ENCODE measurements at places on chromosomes 5 and 9.

GRCh38 chr5:95799191-95799835 is 23.2 kb downstream of the GLRX start:
- DNase-seq = no peak

- DNase-seq = no peak
Measured at GRCh38 chr5:80125962-80126480, 90.9 kb downstream of the THBS4 start.

DNA sequence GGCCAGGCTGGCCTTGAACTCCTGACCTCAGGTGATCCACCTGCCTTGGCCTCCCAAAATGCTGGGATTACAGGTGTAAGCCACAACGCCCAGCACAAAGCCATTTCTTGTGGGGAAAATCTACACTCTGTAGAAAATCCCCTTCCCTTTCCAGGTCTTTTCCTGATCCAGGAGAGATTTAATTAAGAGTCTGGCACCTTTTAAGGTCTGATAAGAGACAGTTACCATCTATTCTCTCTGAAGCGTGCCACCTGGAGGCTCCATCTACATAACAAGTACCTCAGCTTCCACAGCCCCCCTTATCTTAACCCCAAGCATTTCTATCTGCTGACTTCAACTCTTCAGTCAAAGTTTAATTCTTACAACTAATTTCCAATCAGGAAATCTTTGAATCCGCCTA is 71.4 kb upstream of the CDK20 start:
- DNase-seq = no peak

GRCh38 chr5:97745817-97746216 is 562.8 kb upstream of the RIOK2 start:
- no peak for DNase-seq

GRCh38 chr5:170423692-170424091 is 34.5 kb upstream of the KCNMB1 start:
- DNase-seq = no peak

- DNase-seq = no peak
Measured at GRCh38 chr5:124713595-124713994, 32.8 kb downstream of the ZNF608 start.

DNA sequence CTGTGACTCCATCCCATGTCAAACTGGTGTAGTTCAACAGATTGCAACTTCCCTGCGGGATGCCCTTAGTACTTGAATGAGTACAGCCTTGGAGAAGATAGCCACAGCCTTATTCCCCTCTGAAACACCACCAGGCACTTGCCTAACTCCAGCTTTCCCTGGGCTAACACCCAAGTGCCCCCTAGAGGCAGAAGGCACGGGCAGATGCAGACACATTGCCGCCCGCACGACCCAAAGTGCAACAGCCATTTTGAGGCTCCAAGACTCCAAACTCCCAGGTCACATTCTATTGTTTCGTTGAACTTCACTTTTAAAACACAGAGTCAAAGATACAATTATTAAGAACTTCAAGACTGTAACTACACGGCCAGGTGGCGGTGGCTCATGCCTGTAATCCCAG is 163.6 kb upstream of the CDH6 start:
- DNase-seq = no peak

- DNase-seq = no peak
Measured at GRCh38 chr5:164002214-164002613, 496.8 kb downstream of the MAT2B start.

DNA sequence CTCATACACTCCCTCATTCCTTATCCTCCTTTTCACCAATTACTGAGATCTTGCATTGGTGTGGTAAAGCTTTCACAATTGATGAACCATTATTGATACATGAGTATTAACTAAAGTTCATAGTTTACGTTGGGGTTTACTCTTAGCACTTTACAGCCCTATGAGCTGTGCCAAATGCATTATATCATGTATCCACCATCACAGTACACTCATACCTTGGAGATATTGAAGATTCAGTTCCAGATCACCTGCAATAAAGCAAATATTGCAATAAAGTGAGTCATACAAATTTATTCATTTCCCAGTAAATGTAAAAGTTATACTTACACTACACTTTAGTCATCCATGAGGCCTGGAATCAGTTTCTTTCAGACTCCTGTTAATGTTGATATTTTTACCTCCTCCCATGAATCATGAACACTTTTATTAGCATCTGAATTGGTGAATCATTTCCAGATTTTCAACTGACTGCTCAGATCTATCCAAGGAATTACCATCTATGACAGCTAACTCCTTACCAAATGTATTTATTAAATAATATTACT is 546.6 kb upstream of the PTPRD start:
- no peak for DNase-seq

DNA sequence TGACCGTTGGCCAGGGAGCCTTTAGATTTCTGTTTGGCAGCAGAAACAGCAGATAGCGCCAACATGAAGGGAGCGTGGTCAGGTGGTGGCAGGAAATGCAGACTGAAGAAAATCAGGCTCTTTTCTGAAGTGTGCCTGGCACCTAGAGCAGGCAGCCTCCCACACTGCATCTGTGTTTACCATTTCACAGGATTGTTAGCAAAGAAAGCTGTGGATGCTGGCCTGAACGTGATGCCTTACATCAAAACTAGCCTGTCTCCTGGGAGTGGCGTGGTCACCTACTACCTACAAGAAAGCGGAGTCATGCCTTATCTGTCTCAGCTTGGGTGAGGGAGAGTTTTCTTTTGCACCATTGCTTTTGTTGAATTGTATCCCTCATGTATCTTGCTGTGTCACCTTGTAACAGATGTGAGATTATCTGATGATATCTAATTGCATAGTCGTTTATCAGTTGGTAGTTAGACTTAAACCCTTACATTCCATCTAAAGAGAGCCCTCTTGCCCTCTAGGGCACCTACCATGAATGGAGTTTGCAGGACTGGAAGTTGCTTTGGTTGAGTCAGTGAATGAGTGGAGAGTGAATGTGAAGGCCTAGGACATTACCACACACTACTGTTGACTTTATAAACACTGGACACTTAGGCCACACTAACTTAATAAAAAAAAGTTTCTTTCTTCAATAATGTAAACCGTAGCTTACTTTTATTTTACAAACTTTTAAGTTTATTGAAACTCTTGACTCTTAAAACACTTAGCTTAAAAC is 42.8 kb downstream of the ACO1 start:
- no peak for DNase-seq

GRCh38 chr5:72955768-72956323 is at the start of gene FCHO2:
FCHO2 (plus strand) TSS chr5:72956041; CDS start chr5:72956097, 56 bp downstream.
- DNase-seq = peak; percentile 87

- DNase-seq = no peak
Measured at GRCh38 chr5:60293518-60293917, 400.0 kb upstream of the PDE4D start.

DNA sequence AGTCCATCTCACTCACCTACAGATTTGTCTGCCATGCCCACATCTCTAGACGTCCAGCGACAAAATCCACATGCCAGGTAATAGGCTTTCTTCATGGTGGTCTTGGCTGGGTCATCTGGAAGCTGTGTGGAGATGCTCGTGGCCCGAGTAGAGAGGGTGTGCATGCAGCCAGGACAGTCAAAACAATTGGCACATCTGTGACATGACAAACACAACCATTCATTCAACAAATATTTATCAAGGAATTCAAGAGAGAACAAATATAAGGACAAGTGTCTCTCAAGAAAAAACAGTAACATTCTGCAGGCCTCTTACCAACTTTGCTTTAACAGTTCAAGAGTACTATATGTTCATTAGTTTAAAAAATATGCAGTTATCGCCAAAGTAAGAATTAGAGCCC is 5.4 kb downstream of the DCTN4 start:
- no peak for DNase-seq

GRCh38 chr9:95509851-95510708 is 6.7 kb downstream of the PTCH1 start:
- DNase-seq = no peak

GRCh38 chr5:76556511-76557221 is 66.5 kb downstream of the F2RL2 start:
- no peak for DNase-seq

DNA sequence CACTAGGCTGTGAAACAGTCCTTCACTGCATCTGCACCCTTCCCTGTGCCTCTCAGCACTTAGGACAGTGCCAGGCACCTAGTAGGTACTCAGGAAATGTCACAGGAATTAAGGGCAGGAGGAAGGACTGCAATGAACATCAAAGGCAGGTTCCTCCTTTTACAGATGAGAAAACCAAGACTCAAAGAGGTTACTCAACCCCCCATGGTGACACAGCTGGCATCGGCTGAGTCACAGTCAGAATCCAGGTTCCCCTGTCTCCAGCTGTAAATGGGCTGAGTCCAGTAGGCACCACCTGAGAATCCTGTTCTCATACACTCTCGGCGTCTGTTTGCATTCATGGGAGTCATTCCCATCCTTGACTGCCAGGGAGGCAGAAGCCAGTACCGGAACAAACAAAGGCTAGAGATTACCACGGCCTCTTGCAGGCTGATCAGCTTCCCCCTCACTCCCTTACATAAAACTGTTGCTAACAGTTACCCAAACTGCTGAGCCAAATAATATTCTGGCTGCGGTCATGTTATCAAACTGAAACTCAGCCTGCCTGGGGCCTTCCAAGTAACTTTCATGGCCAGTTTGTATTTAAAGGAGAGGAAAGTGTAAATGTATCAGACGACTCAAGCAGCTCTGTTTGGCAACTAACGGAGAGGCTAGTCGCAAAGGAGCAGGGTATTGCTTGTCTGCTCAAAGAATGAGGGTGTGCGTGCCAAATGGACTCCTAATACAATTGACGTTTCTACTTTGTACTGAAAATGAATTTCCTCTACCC is 201.7 kb downstream of the PAPPA start:
- DNase-seq = no peak

DNA sequence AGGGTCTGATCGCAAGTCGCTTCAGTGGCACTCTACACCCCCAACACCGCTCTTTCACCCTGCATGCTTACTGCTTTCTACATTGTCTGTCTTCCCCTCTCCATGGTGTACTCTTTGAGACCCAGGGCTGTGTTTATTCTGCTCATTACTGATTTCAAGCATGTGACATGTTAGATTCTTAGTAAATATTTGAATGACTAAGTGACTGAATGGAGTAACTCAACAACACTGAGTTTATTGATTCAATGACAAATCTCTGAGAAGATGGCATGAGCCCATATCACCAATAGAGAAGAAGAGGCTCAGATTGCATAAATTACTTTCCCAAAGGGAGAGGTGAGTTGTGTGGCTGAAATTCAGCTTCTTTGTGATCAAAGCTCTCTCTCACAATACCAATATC is 89.7 kb upstream of the OSMR start:
- no peak for DNase-seq

DNA sequence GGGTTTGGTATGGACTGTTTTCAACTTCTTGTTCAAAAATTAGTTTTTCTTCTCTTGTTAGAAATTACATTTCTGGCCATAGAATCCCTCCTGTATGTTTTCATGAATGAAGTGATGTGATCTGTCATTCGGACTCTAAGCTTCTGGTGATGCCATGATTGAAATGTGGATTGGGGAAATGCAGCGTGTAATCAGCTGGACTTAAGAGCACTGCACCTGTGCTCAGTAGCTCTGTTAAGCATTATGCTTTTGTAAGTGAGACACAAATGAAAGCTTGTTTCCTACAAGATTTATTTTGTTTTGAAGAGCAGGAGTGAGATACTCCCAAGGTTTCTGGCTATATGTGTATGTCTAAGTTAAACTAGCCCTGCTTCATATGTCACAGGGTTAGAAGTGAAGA is 24.0 kb upstream of the FAM120AOS start:
- DNase-seq = no peak

- DNase-seq = no peak
Measured at GRCh38 chr5:30747412-30747811, 446.1 kb upstream of the CDH6 start.

DNA sequence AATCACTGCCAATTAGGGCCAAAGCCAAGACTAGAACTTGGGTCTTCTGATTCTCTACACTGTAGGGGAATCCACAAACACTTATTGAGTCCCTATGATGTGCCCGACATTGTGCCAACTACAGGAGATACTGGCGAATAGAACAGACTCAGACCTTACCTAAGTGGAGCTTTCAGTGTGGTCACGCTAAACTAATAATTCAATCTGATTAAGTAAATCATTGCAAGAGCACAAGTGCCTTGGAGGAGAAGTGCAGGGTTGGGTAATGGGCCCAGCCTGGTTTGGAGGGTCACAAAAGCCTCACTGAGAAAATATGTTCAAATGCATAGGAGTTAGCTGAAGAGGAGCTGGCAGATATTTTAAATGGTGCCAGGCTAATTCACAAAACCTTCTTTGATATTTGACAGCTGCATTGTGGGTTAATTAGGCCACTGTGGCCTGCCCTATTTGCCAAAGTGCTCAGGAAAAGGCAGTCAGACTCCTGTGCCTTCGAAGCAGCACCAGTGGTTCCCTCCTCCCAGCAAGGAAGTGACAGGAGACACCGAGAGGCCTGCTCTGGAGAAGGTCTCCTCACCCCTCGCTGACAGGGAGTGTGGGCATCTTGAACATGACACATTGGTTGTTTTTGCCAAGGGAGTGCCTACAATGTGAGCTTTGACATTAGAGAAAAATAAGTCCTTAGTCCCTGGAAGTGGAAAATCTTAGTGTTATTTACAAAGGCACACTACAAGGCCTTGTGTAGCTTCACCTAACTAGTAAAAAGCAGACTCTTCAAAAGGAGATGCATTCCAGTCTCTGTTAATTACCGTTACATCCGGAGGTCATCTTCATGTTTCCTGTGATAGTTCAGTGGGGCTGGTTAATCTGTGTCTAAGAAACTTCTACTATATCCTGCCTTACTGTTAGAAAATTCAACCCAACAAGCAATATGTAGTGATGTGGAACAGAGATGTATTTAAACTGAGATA is 24.1 kb upstream of the TRAF1 start:
- DNase-seq = no peak

DNA sequence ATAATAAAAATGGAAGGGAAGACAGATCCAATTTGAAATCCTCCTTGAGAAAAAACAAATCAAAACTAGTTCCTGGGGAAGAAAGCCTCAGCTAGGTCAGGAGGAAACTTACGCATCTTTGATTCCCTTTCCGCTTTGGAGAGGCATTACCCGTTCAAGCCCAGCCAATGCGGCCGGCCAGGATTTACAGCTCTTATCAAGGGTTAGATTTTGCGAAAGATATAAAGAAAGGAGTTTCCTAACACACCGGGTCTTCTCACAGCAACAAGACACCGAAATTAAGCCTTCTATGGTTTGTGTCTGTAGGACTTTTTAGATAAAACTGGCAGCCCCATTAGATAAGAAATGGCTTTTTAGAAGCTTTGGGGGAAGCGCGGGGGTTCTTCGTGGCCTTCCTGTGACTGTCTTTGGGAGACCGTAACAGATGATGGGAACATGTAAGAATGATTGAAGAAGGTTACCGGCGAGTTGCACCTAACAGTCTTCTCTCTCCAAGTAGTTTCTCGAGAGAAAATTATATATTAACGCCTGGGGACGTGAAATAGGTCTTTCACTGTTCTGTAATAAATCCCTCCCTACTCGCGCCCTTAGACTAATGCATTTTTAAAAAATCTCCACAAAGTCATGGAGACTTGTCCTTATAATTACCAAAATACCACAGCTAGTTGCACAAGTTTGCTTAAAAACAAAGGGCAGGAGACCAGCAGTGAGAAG is 1.3 kb upstream of the ISL1 start:
- DNase-seq = no peak

Data from NCI-H2107 (cell line).